HFFc6 (cell line): ENCODE measurements at places on chromosomes 13 and 19. TPM values are rescaled to one million over a fixed set of nuclear protein-coding genes. Genes with fewer than 3 reads are reported as not detected.

Gene CRX
- total RNA-seq = not detected in 3 replicates

Gene ZNF468
- 10.1 to 12.3 TPM (median 10.9 TPM) in 3 replicates for total RNA-seq

Gene PODNL1
- 10.4 to 13.0 TPM (median 11.8 TPM) in 3 replicates for total RNA-seq

Gene SKA3
- 11.3 to 22.7 TPM (median 21.7 TPM) in 3 replicates for total RNA-seq

DNA sequence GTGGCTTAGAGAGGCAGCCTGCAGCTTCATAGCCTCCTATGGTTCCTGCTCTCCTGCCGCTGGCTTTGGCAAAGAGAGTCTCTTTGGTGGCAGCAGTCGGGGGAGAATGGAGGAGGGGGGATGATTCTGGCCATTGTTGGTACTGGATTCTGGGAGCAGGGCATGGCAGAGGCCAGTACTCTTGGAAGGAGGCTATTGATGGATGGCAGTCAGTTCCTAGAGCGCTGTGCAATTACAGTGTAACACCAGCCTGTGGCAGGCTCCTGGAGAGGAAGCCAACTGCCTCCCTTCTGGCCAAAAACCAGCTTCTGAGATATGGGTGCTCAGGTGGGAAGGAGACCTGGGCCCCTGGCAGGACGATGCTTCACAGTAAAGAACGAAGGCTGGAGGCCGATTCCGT is 47.9 kb upstream of the TMTC4 start:
- no peak for DNase-seq

- DNase-seq = peak; percentile 87
Measured at GRCh38 chr13:23427342-23427843, 6.1 kb downstream of the SACS start.

DNA sequence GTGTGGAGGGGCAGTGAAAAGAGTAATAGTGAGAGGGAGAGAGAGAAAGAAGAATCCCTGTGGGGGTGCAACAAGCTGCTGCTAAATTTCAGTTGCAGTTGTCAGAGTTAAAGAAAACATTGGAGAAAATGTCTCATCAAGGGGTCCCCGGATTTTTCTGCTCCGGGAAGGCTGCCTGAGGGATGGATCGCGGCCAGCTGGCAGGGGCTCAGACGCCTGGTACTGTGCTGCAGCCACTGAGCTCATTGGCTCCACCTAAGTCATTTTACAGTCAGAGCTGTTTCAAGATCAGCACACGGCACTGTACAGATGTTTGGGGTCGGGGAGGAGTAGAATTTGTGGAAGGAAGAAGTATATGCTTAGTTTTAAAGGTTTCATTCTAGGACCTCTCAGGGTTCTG is 106.2 kb downstream of the SHISA2 start:
- DNase-seq = no peak

DNA sequence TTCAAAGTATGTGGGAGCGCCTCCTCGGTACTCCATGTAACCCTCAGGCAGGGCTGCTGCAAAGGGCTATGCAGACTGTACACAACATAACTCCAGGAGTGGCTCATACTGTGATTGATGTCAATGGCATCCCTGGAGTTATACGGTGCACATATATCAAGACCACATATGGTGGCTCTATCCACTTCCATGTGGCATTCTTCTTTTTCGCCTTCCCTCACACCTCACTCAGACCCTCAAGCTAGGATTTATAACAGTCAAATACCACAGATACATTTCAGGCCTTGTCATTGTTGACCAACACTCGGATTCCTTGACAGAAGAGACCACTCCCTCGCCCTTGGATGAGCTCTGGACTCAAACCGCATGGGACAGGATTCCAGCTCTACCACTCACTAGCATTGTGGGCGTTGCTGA is 11.3 kb upstream of the UBL3 start:
- peak; percentile 99 for DNase-seq

DNA sequence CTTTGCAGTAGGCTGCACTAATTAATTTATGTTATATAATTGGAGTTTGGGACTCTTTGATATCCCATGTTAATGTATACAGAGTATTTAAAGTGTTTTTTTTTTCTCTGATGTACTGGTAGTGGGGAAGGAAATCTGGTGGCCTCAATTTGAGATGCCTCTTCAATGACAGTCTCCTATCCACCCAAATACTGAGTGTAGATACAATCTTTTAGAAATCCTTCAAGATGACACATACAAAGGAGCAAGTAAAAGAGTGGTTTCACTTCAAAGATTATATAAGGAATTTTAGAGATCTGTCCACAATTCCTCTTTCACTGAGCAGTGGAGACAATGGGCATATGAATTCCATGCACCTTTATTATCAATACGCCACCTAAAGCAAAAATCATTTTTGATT is 15.1 kb downstream of the NALCN start:
- DNase-seq = peak; percentile 52

GRCh38 chr13:49441312-49441711 is 2.6 kb downstream of the CAB39L start:
- no peak for DNase-seq

- DNase-seq = no peak
Measured at GRCh38 chr13:88586263-88586662, 915.1 kb downstream of the SLITRK5 start.

DNA sequence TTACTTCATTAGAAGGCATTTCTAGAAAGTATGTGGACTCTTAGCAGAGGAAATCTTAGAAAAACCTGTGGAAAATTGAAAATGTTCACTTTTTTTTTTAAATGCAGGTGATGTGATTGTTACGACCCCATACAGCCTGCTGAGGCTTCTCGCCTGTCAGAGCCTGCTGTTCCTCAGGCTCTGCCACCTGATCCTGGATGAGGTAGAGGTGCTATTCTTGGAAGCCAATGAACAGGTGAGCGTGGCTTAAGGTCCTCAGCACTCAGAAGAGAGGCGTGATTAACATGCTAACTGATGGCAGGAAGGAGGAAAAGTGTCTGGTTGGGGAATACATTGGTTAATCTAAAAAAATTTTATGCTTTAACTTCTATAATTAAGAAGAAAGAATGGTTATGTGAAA is 71.4 kb downstream of the SLC7A9 start:
- no peak for DNase-seq

GRCh38 chr19:29479941-29480340 is 45.9 kb upstream of the VSTM2B start:
- DNase-seq = no peak

- peak; percentile 84 for DNase-seq
Measured at GRCh38 chr13:97223711-97224541, 1.8 kb downstream of the MBNL2 start.

DNA sequence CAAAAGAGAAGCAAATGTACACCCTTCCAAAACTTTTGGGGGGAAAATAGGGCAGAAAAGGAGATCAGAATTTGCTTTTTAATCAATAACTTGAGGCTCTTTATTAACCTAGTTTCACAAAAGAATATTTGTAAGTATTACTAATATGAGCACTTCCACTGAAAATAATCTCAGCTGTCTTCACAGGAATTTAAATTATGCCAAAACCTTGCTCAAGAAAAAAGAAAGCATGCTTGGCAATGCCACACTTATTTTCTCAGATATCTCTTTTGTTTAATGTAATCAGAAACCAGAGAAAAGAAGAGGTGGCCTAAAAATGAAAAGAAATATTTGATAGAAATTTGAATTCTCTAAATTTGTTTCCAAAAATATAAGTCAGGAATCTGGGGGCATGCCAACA is 234.9 kb upstream of the GPC6 start:
- no peak for DNase-seq

- peak; percentile 54 for DNase-seq
Measured at GRCh38 chr13:109385242-109385560, 401.2 kb downstream of the IRS2 start.
